Left colon (tissue), 2 donors: ENCODE measurements at places on chromosomes 5 and 9. TPM values are rescaled to one million over a fixed set of nuclear protein-coding genes. Genes with fewer than 3 reads are reported as not detected.

SPINK13 gene
- total RNA-seq: not detected

PCDHGA3 gene
- total RNA-seq: 0.21 TPM

GABRG2 gene
- total RNA-seq: 0.92 TPM

LHX3 gene
- not detected for total RNA-seq

BHMT2 gene
- total RNA-seq: 1.6 TPM

ARHGEF37 gene
- 14.2 TPM for total RNA-seq

PFN3 gene
- not detected for total RNA-seq

NEURL1B gene
- total RNA-seq: 90.8 TPM

STKLD1 gene
- total RNA-seq: 0.95 TPM

SH3GL2 gene
- total RNA-seq: 1.4 TPM

FAM169A gene
- 5.9 TPM for total RNA-seq

FGF10 gene
- 3.5 TPM for total RNA-seq

SLC6A18 gene
- 0.11 TPM for total RNA-seq

PCDHGB3 gene
- total RNA-seq: 1.5 TPM

GRCh38 chr5:181282874-181283273 lies 21.9 kb upstream of the TRIM52 start:
- DNase-seq: no peak

DNA sequence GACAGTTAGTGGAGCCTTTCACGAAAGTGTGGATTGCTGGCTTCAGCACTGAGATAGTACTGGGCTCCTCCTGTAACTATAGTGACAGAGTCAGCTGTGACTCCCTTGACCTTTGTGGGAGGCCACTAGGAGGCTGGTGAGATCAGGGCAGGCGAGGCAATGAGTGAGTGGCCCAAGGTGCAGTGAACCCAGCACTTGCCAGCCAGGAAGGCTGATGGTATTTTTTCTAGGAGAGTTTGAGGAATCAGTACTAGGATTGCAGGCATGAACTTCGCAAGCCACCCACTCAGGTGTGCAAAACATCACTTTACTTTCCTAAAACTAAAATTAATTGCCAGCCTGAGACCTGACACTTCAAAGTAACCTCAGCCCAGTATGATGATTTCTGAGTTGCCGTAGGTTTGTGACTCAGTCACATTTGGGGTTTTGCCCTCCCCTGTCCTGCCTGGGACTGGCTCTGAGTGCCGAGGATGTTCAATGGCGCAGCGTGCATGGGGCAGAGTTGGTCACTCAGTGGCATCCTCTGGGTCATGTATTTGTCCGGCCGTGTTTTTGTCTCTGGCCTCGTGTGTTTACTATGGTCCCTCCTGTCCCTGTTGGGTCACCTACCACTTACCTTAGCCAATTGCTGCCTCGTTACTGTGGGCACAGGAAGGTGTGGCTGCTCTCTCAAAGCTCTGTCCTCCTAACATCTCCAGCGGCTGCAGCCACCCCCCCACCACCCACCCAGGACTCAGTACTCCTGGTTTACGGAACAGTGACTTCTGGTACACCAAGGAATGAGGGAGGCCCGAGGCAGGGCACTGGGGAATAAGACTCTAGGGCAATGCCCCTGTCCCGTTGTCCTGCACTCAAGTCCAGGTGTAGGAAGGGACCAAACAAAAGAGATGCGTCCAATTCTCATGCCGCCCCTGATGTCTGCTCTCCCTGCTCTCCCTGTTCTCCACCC lies 67.2 kb downstream of the IL31RA start:
- no peak for DNase-seq

GRCh38 chr5:6611334-6612256 lies 21.2 kb downstream of the NSUN2 start:
- DNase-seq: no peak

DNA sequence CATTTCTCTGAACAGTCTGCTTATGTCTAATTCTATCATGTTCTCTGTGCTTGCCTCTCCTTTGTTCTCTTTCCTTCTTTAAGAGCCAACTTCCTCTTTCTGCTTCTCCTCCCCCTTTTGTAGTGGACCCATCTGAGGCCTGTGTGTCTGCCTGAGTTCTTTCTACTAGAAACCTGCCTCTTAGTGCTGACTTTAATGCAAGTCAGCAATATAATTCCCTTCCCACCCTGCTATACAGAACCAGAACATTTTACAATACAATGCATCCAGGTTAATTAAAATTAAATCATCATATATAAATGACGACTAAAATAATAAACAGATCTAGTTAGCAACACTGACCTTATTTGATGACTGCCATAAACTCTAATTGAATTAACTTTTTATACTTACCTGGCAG lies 82.6 kb upstream of the GAS1 start:
- DNase-seq: no peak

DNA sequence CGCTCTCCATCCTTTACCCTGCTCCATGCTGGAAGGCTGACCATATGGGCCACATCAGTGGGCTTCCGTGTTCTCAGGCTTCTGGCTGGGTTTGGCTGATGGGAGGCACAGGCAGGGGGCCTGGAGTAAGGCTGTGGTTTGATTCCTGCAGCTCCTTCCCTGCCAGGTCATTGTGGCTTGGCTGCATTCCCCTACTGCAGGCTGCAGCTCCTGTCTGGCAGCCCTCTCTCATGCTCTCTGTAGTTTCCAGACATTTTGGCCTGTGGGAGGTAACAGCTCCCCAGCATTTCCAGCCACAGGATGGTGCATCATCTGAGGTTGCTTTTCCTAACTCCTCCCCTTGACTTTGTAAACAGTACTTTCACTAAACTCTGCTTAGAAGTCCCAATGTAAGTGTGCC lies 102.0 kb upstream of the PTPN3 start:
- DNase-seq: no peak

DNA sequence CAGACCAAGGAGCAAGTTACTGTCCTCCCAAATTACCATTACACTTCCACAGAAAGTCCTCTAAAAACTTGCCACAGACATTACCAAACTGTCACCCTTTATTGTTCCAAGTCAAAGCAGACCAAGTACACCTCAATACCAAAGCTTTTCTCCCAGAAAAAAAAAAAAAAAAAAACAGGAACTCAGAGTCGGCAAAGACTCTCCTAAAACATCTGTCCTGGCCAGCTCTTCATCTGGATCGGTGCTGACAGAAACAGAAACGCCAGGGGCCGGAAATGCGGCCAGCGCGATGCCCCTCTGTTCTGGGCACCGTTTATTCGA lies 718 bp downstream of the DEPDC1B start:
- DNase-seq: no peak

DNA sequence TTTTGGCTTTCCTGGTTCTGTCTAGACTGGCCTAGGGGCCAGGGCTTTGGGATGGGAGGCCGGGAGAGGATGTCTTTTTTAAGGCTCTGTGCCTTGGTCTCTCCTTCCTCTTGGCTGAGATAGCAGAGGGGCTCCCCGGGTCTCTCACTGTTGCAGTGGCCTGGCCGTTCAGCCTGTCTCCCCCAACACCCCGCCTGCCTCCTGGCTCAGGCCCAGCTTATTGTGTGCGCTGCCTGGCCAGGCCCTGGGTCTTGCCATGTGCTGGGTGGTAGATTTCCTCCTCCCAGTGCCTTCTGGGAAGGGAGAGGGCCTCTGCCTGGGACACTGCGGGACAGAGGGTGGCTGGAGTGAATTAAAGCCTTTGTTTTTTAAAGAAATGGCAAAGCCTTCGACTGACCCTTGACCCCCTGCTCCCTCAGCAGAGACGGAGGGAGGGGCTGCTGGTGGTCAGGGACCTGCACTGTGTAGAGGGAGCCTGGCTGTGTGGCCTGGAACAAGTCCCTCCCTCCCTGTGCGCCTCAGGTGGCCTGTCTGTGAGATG lies 11.1 kb downstream of the FPGS start:
- DNase-seq: no peak

GRCh38 chr5:43121233-43121912 lies 659 bp downstream of the ZNF131 start:
- peak; percentile 95 for DNase-seq

DNA sequence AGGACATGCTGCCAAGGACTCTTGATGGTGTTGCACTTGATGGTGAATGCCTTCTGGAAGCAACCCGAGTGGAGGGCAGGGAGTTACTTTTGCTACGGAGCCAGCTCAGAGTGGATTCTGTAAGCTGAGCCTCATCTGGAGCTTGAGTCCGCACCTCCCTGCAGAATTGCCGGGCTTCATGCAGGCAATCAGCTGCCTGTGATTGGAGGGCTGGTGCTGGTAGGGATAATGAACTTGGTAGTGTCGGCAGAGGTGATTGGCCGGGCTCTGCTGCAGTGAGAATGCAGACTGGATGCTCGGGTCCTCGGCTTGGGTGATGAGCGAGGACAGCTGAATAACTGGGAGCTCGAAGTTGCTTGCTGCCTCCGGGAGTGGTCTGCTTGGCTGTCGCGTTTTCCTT lies 23.1 kb downstream of the SLC25A25 start:
- peak; percentile 33 for DNase-seq

- no peak for DNase-seq
Observed at GRCh38 chr9:114413861-114414301, 26.1 kb upstream of the AKNA start.

GRCh38 chr5:142605611-142606010 lies 80.3 kb downstream of the FGF1 start:
- no peak for DNase-seq

- DNase-seq: no peak
Observed at GRCh38 chr5:16907270-16907669, 28.8 kb downstream of the MYO10 start.

GRCh38 chr5:20660588-20660987 lies 672.6 kb upstream of the CDH18 start:
- DNase-seq: no peak

DNA sequence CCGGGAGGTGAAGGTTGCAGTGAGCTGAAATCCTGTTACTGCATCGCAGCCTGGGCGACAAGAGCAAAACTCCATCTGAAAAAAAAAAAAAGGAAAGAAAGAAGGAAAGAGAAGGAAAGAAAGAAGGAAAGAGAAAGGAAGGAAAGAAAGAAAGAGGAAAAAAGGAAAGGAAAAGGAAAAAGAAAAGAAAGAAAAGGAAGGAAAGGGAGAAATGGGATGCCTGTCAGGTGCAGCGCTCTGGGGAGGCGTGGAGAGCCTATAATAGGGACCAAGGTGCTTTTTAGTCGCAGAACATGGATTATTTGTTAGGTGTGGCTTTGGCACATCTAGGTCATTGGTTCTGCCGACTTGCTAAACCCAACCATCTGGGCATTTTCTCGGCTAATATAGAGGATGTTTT lies 17.9 kb downstream of the EXOSC2 start:
- no peak for DNase-seq

DNA sequence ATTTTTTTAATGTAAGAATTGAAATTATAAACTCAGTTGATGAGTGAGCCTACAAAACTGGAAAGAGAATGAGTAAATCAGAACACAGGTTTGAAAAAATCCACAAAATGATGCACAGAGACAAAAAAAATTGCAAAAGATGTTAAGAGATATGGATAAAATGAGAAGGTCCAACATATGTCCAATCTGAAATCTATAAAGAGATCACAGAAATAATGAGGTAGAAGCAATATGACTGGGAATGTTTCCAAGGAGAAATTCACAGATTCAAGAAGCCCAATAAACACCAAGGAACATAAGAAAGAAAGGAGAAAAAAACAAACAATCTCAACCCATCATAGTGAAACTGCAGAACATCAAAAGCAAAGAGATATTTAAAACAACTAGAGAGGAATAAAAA lies 288.4 kb upstream of the SLC30A5 start:
- no peak for DNase-seq

- no peak for DNase-seq
Observed at GRCh38 chr5:117077142-117077541, 502.5 kb upstream of the SEMA6A start.

DNA sequence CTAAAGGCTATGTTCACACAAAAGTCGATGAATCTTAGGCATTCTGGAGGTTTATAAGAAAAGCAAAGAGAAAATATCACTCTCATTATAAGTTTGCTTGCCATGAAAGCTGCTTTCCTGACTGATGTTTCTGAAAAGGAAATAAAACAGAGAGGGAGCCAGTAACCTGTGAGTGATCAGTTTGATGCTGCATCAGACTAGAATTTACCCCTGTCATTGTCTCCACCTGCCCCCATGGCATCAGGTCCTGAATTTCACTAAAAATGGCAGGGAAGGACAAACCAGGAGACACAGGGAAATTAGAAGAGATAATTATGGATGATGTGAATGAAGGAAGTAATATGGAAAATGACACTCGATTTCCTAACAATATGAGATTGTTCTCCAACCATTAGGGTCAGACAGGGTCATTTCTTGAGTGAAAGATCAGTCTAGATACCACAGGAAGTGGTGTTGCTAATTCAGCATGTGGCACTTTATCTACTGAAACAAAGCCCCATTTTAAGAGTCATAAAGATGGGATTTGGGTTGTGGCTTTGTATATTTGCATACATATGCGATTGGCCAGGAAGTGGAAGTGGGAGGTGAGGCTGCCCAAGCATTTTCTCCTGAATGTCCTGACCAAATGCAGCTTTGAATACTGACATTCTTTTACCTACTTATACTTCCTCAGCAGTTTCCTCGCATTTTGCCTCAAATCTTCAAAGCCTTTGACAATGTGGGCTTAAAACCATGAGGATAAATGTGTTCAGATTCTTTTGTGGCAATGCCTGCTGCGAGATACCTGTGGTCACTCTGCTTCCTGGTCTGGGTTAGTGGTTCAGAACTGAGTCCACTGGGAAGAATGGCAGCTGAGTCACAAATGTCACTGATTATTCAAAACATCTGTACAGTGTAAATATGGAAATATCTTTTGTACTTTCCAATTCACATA lies 29.7 kb downstream of the MEGF10 start:
- no peak for DNase-seq

- DNase-seq: no peak
Observed at GRCh38 chr5:138083702-138084101, at the start of gene WNT8A. Gene WNT8A (plus strand): TSS chr5:138084033. CDS start chr5:138084128, 95 bp downstream.

- no peak for DNase-seq
Observed at GRCh38 chr9:106218427-106218826, 524.1 kb downstream of the TMEM38B start.

DNA sequence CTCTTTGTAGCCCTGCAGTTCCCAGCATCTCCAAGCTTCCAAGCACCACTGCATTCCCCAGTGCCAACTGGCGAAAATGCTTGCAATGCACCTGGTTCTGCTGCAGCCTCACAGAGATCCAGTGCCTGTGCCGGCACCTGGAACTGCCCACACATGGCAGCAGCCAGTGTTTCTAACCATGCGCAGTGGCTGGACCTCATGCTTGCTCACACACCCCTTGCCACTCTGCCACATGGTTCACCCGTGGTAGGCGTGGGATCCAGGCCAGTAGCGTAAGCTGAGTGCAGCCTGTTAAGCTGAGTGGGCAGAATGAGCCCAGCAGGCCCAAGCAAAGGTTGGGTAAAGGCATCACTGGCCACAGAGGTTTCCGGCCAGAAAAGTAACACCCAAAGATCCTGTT lies 214.1 kb upstream of the VLDLR start:
- no peak for DNase-seq

DNA sequence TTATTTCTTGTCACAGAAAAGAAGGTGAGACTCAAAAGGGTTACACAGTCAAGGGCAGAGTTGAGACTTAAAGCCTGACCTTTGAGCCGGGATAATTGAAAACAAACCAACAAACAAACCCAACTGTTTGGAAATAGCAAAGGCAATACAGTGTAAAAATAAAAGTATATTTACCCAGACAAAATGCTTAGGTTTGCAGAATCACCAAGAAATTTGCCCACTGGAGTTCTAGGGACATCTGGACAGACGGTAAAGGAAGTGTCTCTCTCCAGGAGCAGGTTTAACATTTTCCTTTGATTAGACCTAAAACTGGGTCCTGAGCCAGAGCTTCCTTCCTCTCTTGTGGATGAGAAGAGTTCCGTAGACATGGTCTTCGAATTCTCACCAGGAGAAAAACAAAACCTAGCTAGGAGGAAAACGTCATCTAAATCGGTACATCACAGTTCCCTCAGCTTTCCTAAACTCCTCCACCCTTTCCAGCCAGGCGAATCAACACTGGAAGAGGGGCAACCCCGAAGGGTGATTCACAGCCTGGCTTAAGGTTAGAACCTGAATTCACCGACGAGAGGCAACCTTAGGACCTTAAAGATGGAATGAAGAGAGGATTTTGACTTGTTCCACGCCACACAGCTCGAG lies 673 bp downstream of the CDC25C start:
- DNase-seq: no peak
